ENCODE measurements at places on chromosomes 12 and 14. TPM values are rescaled to one million over a fixed set of nuclear protein-coding genes. Genes with fewer than 3 reads are reported as not detected.

SERPINA10 gene
- not detected for total RNA-seq

CCDC38 gene
- not detected for total RNA-seq

TOMM20L gene
- not detected for total RNA-seq

SCN8A gene
- total RNA-seq, result 19.2 TPM

TAS2R7 gene
- total RNA-seq, result not detected

CYP46A1 gene
- total RNA-seq, result 0.33 TPM

Measured in smooth muscle cell of the pulmonary artery (primary cell).